ENCODE measurements at places on chromosomes 3 and 15.

DNA sequence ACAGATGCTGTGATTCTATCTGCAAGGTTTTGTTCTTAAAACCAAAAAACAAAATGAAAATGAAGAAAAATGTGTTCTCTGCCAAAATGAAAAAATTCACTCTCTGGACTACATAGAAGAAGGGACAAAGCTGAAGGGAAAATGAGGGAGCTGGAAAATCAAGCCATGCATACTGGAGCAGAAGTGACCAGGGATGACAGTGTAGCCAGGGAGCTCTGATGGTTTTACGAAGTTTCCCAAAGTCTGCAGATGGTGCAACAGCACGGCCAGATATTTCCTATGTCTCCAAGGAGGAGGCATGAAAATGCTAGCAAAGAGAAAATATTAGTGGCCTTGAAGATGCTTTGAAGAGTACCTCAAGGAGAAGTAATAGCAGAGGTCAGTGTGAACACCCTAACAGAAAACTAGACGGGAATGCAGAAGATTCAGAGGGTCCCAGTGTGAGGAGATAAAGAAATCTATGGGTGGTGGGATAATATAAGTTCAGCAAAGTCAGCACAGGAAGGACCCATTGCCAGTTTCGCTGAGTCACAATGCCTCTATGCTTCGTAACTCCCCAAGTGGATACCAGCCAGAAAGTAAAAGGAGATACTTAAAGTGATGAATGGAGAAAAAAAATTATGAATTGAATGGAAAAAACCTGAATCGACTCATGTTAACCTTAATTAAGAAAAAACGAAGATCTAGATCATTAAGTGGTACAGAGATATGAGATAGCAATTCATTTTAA, 39.0 kb upstream of the POMGNT2 start:
- no peak for DNase-seq

DNA sequence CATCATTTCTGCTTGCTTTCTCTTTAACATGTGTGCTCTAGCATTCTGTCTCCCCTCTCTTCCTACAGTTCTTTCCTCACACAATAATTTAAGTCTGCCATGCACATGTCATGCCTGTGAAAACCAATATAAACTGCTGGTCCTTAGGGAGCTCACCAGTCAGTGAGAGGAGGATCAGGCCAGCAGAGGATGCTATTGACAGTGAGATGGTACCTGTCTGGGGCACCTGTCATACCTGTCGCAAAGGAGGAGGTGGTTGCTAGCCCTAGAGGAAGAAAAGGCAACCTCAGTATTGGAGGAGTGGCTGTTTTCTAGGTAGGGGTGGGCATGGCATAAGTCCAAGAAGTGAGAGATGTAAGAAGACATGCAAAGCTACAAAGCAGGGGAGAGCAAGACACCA, 194.6 kb downstream of the GABRG3 start:
- no peak for DNase-seq

- no peak for DNase-seq
These were observed at the start of gene NDN for GRCh38 chr15:23687143-23687470. TSS of gene NDN (minus strand) at chr15:23687305. CDS start at chr15:23687217, 88 bp downstream.

GRCh38 chr15:75651810-75652543, 4.3 kb downstream of the SNX33 start:
- DNase-seq = no peak

GRCh38 chr15:36603987-36604386, 24.6 kb downstream of the CDIN1 start:
- DNase-seq = no peak

DNA sequence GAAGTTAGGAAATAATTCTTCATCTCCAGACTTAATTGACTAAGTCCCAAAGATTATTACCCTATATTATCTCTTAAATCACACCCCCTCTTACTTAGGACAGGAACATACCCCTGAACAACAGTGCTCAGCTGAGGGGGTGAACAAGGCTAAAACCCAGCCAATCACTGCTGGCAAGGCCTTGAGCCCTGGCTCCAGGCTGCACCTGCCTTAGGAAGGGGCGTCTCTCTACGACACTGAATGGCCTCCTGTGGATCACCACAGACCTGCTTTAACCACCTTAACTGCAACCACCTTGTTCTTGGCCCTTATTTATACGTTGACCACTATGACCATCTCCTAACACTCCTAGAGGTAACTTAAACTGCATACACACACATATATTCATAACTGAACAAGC, 267.4 kb upstream of the THBS1 start:
- DNase-seq = no peak

DNA sequence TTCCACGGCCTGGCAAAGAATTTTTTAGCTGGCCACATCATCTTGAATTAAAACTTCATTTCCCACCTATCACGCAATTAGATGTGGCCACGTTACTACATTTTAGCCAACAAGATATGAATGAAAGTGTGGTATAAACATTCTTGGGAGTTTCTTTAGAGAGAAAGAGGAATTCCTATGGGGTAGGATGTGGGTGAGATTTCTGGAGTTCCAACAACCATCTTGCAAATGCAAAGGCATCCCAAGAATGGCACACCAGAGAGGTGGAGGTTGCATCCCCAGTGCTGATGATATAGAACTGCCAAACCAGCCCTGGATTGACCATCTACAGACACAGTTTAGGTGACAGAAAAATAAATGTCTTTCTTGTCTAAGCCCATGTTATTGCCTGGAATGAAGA, 66.3 kb upstream of the AKAP13 start:
- DNase-seq = no peak

DNA sequence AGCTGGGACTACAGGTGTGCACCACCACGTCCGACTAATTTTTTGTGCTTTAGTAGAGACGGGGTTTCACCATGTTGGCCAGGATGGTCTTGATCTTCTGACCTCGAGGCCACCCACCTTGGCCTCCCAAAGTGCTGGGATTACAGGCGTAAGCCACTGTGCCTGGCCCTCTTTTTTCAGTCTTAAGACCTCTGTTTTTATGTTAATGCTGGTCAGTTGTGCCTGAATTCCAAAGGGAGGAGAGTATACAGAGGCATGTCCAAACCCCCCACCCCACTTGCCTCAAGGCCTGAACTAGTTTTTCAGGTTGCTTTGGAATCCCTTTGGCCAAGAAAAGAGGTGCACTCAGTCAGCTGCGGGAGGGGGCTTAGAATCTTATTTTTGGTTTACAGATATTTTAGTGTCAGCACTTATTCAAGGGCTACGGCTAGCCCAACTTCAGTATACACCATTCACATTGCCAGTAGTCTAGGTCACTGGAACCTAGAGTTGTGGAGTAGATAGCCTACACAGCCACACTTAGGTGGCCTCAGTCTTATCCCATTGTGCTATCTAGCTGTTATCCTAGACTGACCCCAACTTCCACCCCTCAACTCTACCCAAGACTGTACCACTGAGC, 128.0 kb upstream of the TPM1 start:
- DNase-seq = no peak
